C1 segment of cervical spinal cord (tissue), 14 donors: ENCODE measurements at places on chromosomes 11 and 22.

DNA sequence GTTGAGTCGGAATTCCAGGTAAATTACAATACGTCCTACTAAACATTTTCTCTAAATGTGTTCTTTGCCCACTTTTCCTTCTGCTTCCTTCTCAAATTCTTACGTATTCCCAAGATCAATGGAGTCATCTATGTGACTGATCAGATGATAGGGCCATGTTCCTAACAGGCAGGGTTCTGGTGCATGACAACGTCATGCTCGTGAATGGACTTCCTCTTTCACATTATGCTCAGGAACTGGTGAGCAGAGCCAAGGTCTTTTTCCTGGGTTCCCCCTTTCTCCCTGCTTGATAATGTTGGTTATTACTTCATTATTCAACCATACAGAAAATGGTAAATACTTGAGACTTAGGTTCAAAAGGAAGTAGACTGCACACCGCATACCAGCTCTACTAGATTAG is 789.4 kb downstream of the OPCML start:
- no peak for DNase-seq

- DNase-seq = no peak
Measured at GRCh38 chr11:77201991-77202841, 74.2 kb downstream of the MYO7A start.

- no peak for DNase-seq
Measured at GRCh38 chr11:108278546-108278945, 55.7 kb downstream of the ATM start.

DNA sequence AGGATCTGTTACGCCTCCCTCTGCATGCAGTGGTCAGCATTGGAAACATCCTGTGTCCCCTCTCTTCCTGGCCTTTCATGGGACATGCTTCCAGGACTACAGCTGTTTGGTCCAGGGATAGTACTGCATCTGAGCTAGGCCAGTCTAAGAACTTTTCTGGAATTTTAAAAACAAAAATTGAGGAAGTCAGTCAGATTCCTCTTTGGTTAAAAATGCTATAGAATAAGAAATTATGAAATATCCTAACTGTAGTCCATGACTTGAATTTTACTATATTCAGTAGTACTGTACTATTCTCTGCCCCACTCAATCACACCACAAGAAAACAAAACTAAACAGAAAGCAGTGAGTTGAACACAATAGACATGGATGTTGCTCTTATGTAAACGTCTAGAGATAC is 201.0 kb upstream of the CADM1 start:
- no peak for DNase-seq

GRCh38 chr22:21033895-21034294 is 1.5 kb upstream of the SLC7A4 start:
- DNase-seq = no peak

GRCh38 chr22:38572065-38572464 is 2.1 kb upstream of the DMC1 start:
- DNase-seq = no peak

- DNase-seq = no peak
Measured at GRCh38 chr11:87212891-87213290, 175.2 kb downstream of the TMEM135 start.

DNA sequence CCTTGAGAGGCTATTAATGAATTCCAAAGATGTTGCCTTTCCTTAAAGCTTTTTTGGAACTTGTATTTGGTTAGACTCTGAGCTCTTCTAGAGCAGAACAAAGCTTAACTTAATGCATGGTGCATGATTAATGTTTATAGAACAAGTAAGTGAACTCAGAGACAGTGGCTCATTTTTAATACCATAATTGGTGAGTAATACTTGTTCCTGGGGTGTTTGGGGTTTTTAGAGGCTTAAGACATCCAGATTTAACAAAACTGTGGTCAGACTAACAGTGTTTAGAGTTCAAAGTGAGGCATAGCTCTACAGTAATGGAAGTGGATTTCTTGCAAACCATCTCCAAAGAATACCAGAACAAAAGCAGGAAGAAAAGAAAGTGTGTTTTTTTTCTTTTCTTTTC is 73.7 kb upstream of the CTSC start:
- DNase-seq = no peak

DNA sequence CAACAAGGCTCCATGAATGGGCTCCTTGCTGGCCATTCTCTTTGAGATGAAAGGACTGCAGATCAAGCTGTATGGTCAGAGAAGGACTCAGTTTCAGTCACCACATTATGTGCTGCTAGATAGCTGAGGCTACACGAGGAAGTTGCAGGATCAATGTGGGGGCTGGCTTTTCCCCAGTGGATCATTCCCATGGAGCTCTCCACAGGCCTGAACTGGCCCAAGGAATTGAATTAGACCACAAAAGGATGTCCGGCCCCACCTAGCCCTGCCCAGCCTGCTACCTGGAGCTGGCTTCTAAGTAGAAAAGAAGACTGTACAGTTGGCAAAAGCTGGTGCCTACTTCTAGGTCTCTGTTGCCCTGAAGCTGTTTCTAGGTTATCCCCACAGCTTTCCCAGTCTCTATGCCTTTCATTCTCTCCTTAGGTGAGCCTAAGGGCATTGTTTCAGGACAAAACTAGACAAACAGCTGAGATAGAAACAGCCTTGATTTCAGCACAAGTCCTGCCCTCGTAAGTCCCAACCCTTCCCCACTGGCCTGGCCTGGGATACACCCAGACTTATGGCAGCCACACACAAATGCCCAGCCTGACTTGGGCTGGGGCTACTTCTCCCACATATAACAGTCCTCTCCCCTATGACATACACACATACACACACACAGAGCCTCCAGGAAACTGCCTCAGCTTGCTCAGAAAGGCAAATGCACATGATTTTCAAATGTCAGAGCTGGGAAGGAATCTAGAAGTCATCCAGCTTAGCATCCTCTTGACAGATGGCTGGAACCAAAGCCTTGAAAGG is 129.1 kb upstream of the NCAM1 start:
- DNase-seq = no peak

DNA sequence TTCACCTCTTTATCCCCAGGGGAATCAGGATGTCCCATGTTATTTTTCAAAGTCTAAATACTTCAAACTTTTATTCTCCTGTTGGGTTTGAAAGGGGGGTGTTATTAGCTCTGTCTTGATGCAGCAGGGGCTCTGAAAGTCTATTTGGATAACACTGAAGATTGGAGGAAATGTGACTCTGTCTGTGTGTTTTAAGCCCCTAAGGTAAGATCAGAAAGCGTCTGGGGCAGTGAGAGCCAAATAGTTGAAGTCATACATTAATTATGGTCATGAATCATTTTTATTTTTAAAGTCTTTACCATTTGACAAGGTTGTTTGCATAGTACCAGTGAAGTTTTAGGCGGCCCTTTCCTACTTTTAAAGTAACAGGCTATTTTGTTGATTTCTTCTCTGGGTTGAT is 139.0 kb downstream of the UVRAG start:
- DNase-seq = no peak

GRCh38 chr11:16216831-16217230 is 139.5 kb downstream of the SOX6 start:
- DNase-seq = no peak

- DNase-seq = no peak
Measured at GRCh38 chr22:30357236-30357570, 396 bp downstream of the CCDC157 start.

DNA sequence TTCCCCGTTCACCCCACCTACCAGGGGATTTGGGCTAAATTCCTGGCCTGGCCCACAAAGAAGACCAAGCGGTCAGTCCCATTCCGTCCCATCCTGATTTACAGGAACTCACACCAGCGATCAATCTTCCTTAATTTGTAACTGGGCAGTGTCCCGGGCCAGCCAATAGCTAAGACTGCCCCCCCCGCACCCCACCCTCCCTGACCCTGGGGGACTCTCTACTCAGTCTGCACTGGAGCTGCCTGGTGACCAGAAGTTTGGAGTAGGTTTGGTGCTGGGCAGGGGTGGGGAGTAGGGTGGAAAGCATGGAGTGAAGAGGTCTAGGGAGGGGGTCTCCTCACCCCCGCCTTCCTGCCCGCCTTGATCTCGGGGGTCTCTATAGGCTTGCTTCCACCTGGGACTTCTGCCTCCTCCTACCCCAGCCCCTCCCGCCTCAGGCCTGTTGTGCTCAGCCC is at the start of gene SERPING1:
TSS of gene SERPING1 (plus strand) at position 225 of the 455 bp plus-strand sequence. CDS start 586 bp downstream, outside the sequence.
- DNase-seq = peak; percentile 31

DNA sequence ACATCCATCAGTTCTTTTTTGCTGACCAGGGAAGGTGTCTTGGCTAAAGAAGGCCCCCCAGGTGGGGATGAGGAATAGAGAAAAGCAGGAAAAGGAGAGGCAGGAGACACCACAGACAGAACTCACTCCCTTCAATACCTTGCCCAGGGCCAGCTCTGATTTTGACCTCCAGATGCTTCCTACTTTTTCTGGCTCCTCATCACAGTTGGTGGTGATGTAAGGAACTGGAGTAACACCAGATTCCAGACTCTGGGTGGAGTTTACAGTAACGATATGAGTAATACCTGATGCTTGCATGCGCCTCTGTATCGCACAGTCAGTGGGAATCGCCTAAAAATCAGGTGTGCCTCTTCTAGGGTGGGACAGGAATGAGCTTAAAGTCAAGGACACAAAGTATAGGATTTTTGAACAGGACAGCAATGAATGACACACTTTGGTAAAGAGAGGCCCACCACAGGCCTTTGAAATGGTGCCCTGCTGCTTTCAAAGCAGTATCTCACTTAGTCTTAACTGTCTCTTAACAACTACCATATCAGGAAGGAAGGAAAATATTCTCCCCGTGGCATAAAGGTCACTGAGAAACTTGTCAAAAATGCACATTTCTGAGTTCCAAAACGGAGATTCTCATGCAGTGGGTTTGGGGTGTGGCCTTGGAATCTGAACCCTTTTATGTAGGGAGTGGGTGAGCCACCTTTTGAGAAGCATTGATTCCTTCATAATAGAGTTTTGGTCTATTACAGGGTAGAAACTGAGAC is 140.8 kb downstream of the SNX19 start:
- no peak for DNase-seq

GRCh38 chr11:10541561-10541930 is 559 bp upstream of the RNF141 start:
- DNase-seq = no peak

DNA sequence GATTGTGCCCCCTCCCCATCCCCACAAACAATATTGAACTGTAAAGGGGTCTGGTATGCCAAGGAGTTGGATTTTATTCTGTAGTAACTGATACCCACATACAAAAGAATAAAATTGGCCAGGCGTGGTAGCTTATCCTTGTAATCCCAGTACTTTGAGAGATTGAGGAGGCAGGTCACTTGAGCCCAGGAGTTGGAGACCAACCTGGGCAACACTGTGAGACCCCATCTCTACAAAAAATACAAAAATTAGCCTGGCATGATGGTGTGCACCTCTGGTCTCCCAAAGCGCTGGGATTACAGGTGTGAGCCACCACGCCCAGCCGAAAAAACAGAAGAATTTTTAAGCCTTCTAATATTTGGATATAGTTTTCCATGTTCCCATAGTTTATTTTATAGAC is 4.2 kb upstream of the GLB1L3 start:
- no peak for DNase-seq

- no peak for DNase-seq
Measured at GRCh38 chr22:34306361-34306760, 386.1 kb upstream of the LARGE1 start.

DNA sequence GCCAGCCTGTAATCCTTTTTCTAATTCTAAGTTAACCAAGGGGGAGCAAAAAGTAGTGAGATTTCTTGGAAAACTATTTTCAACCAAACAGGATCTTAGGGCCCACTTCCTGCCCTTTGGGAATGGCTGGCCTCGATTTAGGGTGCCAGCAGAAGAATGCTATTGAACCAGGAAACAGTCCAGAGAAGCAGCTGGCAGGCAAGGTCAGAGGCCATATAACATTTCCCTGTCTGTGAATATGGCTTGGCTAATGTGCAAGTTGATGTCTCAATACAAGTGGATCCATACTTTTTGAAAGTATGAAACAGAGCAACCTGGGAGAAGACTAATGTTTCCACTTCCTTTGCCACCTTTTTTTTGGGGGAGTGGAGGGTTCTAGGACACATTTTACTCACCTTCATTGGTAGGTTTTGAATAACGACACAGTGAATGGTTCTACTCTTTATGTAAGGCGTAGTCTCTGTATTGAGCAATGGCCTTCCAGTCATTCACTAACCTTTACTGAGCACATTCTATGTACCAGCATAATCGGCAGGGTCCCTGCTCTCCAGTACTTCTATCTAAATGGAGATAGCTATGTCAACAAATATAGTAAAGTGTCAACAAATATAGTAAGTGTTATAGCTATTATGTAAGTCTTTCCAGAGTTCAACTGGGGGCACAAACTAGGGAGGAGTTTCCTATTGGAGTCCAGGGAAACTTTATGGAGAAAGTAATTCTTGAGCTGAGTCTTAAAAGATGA is 34.2 kb upstream of the RRM1 start:
- DNase-seq = no peak

- no peak for DNase-seq
Measured at GRCh38 chr22:30143265-30143664, 63.0 kb downstream of the HORMAD2 start.

DNA sequence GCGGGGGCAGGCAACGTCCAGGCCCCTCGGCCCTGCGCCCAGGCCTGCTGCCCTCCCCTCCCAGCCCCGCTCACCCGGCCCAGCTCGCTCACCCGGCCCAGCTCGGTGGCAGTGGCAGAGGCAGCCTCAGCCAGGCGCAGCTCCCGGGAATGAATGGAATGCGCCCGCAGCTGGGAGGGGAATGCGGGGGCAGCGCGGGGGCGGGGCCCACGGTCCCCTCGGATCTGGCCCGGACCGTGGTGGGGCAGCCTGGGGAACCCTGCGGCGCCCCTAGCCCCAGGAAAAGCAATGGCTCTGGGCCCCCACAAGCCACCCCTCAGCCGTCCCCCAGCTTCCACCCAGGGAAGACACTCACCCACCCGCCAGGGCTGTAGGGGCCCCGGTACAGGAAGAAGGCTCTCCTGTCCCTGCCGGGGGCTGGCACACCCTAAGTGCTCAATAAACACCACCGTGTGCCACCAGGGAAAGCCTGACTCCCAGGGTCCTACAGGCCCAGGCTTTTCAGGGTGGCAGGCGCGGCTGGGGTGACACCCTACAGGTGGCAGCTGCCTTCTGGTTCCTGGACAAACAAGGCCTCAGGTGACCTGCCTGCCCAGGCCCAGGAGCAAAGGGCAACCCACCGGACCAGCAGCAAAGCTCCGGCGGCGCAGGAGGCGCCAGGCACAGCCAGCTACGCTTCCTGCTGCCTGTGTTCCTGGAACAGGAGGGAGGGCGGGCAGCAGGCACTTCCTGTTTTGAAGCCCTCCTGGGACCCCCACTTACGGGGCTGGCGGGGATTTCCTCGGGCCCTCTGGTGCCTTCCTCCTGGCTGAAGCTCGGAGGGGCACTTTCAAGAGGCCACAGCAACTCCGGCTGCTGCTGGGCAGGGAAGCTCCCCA is 13.8 kb downstream of the PLXNB2 start:
- DNase-seq = no peak

DNA sequence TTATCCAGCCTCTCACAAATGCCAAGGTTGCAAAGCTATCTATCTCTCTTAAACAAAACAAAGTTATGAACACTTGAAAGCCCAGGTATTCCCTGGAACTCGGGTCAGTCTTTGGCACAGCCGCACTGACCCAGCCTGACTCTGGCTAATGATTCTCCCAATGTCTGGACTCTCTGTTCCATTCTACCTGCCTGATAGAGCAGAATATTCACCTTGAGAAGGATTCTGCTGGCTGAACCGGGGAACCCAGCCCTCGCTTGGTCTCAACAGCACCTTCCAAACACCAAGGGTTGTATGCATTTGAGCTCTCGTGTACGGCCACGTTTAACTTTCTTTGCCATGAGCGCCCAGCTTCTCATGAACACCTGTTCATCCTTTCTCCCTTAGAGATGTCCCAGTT is 116.8 kb downstream of the ZBTB16 start:
- no peak for DNase-seq
